ENCODE measurements at places on chromosomes 2 and 18. TPM values are rescaled to one million over a fixed set of nuclear protein-coding genes. Genes with fewer than 3 reads are reported as not detected.
A peak's percentile ranks its signal among the peaks of the same experiment; 100 is the strongest.

DNA sequence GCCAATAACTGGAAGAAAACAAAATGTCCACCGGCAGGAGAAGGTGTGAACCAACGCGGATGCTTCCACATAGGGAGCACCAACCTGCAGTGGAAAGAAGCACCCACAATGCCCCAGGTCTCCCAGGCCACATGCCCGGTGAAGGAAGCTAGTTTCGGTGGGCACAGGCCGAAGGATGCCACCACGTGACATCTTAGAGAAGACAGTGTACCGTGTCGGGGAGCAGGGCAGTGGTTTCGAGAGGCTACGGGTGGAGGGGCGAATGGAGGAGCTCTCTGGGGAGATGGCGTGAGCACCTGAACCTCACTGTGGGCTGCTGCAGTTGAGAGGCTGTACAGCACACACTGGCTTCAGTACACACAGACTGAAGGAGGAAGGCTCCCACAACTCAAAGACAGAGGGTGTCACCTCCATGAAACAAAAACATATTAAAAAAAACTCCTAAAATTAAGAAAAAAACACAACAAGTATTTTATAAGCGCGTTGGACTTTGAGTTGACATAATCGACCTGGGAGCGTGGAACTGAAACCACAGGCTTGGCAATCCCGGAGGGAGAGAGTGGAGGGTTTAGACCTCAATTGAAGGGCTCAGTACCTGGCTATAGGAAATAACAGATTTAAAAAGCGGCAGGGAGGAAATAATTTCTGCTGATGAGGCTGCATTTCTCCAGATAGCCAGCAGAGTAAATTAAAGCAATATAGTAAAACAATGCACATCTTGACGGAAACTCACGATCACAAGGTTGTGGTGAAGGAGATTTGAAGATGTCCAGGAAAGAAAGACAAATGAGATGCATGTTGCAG, 160.1 kb downstream of the RTP5 start:
- H3K36me3 ChIP-seq, result no peaks in the 10 kb centered on the region
- H3K27me3 ChIP-seq, result peaks cover 48% of the 10 kb centered on the region
- DNase-seq, result no peak
- H3K4me3 ChIP-seq, result no peak overlapping the region
- H3K27ac ChIP-seq, result no peak overlapping the region

- peak; percentile 47 for DNase-seq
- H3K36me3 ChIP-seq, result no peaks in the 10 kb centered on the region
- no peak overlapping the region for H3K4me3 ChIP-seq
- peaks cover 27% of the 10 kb centered on the region for H3K4me1 ChIP-seq
Measured at GRCh38 chr2:95275601-95276243, 1.5 kb downstream of the PROM2 start.

GRCh38 chr2:164847291-164847690, 5.7 kb upstream of the COBLL1 start:
- no peaks in the 10 kb centered on the region for H3K4me1 ChIP-seq
- H3K27ac ChIP-seq, result no peak overlapping the region
- H3K4me3 ChIP-seq, result no peak overlapping the region
- H3K36me3 ChIP-seq, result no peaks in the 10 kb centered on the region
- H3K27me3 ChIP-seq, result no peaks in the 10 kb centered on the region
- no peak for DNase-seq

DNA sequence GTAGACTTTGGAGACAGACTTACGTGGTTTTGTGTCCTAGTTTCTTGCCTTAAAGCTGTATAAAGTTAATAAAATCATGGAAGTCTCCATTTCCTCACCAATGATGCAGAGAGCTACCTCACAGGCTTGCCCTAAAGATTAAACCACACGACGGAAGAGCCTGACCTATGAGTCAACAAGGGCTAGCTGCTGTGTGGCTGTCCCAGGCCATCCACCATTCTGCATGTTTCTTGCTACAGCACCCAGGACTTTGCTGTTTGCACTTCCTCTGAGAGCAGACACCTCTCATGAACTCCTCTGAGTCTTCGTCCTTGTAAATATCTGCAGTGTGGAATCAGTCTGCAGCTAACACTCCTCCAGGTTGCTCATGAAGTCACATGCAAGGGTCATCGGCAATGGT, 160.0 kb upstream of the TRIB2 start:
- H3K27me3 ChIP-seq, result no peaks in the 10 kb centered on the region
- H3K4me3 ChIP-seq, result no peak overlapping the region
- peaks cover 5% of the 10 kb centered on the region for H3K4me1 ChIP-seq
- DNase-seq, result no peak
- H3K36me3 ChIP-seq, result no peaks in the 10 kb centered on the region
- no peak overlapping the region for H3K27ac ChIP-seq

- no peak overlapping the region for H3K27ac ChIP-seq
- H3K4me3 ChIP-seq, result no peak overlapping the region
Measured at GRCh38 chr18:48004577-48004976, 74.1 kb upstream of the SMAD2 start.

- no peak overlapping the region for H3K27ac ChIP-seq
- no peaks in the 10 kb centered on the region for H3K36me3 ChIP-seq
- H3K4me3 ChIP-seq, result no peak overlapping the region
- H3K27me3 ChIP-seq, result no peaks in the 10 kb centered on the region
- DNase-seq, result no peak
- no peaks in the 10 kb centered on the region for H3K4me1 ChIP-seq
Measured at GRCh38 chr2:198072655-198073054, 268.3 kb downstream of the PLCL1 start.

- H3K4me3 ChIP-seq, result no peak overlapping the region
- DNase-seq, result no peak
- H3K27ac ChIP-seq, result no peak overlapping the region
- no peaks in the 10 kb centered on the region for H3K27me3 ChIP-seq
- H3K36me3 ChIP-seq, result no peaks in the 10 kb centered on the region
Measured at GRCh38 chr18:79018911-79019310, 39.3 kb downstream of the SALL3 start.

- H3K36me3 ChIP-seq, result no peaks in the 10 kb centered on the region
- no peaks in the 10 kb centered on the region for H3K27me3 ChIP-seq
- peaks cover 4% of the 10 kb centered on the region for H3K4me1 ChIP-seq
- no peak for DNase-seq
- H3K27ac ChIP-seq, result no peak overlapping the region
Measured at GRCh38 chr2:111523009-111523408, 361.0 kb downstream of the ANAPC1 start.

- H3K4me3 ChIP-seq, result no peak overlapping the region
- no peaks in the 10 kb centered on the region for H3K36me3 ChIP-seq
- H3K27me3 ChIP-seq, result no peaks in the 10 kb centered on the region
- H3K27ac ChIP-seq, result no peak overlapping the region
- no peak for DNase-seq
Measured at GRCh38 chr2:123362671-123363440, 662.2 kb upstream of the CNTNAP5 start.

- H3K36me3 ChIP-seq, result no peaks in the 10 kb centered on the region
- DNase-seq, result no peak
- no peak overlapping the region for H3K27ac ChIP-seq
- H3K27me3 ChIP-seq, result no peaks in the 10 kb centered on the region
Measured at GRCh38 chr2:199797431-199798403, 53.3 kb downstream of the FTCDNL1 start.

DNA sequence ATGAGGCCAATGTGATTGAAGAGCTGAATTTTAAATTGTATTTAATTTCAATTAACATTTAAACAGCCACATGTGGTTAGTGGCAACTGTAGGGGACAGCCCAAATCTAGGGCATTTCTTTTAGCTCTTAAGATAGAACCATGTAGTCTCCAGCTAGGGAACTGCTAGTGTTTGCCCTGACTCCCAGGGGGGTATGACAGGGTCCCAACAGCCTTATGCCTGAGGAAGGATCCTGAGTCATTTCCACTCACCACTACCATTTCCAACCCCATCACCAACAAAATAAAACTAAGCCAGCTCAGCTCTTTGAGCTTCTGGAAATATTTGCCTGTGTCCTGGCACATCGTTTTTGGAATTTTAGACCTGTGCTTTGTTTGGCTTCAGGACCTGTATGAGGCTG, 13.7 kb upstream of the GMCL1 start:
- H3K36me3 ChIP-seq, result peaks cover 34% of the 10 kb centered on the region
- no peak overlapping the region for H3K27ac ChIP-seq
- H3K4me1 ChIP-seq, result no peaks in the 10 kb centered on the region
- no peaks in the 10 kb centered on the region for H3K27me3 ChIP-seq

GRCh38 chr18:78726326-78727056, 253.1 kb upstream of the SALL3 start:
- no peaks in the 10 kb centered on the region for H3K36me3 ChIP-seq
- H3K4me3 ChIP-seq, result no peak overlapping the region
- DNase-seq, result no peak
- no peaks in the 10 kb centered on the region for H3K4me1 ChIP-seq

DNA sequence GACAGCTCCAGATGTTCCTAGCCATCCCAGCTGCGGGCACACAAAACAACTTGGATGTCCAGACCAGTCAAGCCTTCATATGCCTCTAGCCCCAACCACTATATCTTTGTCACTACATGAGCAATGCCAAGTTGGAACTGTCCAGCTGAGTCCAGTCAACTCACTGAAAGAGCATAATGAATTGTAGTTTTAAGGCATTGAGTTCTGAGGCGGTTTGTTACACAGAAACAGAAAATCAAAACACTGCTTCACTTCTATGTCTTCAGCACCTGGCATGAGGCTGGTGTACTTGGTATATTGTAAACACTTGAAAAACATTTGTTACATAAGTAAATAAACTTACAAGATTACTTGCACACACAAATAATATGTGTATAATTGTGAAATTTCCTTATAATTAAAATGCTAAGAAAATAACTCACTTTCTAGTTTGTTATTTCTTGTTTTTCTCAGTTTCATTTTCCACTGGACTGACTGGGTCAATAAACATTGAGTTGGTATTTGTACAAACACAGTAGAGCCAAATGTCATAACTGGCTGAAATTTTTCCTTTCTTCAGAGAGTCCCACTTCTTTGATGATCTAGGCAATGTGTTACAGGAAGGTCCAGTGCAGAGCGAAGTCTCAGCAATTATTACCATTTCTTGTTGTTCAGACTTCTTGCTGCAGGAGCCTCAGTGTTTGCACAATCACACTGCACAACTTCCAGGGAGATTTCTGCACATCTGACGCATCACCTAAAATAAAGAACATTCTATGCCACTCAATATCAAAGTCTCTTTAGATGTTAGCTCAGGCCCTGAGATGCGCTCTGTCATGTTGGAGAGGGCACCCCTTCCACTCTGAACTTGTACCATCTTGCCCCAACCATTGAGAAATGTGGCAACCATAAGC, 38.2 kb upstream of the DPP4 start:
- H3K4me3 ChIP-seq, result no peak overlapping the region
- H3K4me1 ChIP-seq, result peaks cover 3% of the 10 kb centered on the region
- no peaks in the 10 kb centered on the region for H3K36me3 ChIP-seq
- H3K27ac ChIP-seq, result no peak overlapping the region
- no peak for DNase-seq
- H3K27me3 ChIP-seq, result no peaks in the 10 kb centered on the region

Gene STARD6
- not detected for total RNA-seq

Gene PSMA8
- total RNA-seq, result not detected

Gene SNORC
- 13.9 TPM for total RNA-seq

Gene RAD51AP2
- total RNA-seq, result not detected

Gene RAMP1
- total RNA-seq, result 48.9 TPM
